NCI-H1092 treated with DMSO at 0.1 percent for 48 hours (cell line): ENCODE measurements at places on chromosomes 6 and 20.

GRCh38 chr6:14877758-14878157 lies 368.1 kb upstream of the JARID2 start:
- DNase-seq = no peak

- DNase-seq = no peak
These were observed 231.2 kb upstream of the ZFP64 start for GRCh38 chr20:52422574-52423336.

- no peak for DNase-seq
These were observed 470.8 kb downstream of the CD109 start for GRCh38 chr6:74166849-74167248.

DNA sequence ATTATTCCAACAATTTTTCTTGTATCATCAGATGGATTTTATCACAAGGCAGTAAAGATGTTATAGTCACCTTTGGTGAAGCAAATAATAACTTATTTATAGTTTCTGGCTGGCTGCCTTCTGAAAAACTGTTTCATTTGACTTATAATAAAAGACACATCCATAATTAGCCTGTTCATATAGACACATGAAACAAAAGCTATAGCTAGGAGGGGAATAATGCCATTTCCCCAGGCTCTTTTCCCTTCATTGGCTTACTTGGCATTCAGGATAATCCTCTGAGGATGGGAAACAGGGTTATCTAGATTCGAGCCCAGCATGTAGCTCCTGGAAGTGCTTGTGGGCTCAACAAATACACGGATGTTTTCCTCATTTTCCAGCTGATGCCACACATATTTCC lies 17.5 kb downstream of the MMP24 start:
- DNase-seq = no peak

GRCh38 chr6:167811442-167812087 lies 15.1 kb upstream of the AFDN start:
- peak; percentile 14 for DNase-seq

DNA sequence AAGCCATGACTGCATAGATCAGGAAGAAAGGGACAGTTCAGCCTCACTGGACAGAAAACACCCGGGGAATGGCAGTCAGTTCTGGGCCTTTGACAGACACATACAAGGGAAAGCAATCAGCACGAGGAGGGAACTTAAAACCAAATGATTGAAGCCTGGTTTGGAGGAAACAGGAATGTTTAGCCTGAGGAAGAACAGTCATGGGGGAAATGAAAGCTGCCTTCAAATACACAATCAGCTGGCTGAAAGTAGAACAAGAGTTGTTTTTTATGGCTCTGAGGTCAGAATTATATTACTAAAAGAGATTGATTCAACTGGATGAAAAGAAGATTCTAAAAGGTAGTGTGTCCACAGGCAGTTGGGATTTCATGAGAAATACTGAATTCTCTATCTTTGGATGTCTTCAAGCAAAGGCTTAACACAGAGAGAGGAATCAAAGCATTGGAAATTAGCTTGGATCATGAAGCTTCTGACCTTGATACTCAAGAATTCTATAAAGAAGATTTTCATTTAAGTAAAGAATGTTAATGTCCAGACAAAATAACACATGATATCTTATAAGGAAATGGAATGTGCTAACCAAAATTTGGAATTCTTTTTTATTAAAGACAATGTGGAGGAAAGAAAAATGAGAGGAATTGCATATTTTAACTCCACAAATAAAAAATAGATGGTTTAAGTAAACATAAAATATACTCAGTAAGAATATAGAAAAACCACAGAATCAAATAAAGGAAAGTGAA lies 216.6 kb downstream of the IBTK start:
- DNase-seq = no peak

DNA sequence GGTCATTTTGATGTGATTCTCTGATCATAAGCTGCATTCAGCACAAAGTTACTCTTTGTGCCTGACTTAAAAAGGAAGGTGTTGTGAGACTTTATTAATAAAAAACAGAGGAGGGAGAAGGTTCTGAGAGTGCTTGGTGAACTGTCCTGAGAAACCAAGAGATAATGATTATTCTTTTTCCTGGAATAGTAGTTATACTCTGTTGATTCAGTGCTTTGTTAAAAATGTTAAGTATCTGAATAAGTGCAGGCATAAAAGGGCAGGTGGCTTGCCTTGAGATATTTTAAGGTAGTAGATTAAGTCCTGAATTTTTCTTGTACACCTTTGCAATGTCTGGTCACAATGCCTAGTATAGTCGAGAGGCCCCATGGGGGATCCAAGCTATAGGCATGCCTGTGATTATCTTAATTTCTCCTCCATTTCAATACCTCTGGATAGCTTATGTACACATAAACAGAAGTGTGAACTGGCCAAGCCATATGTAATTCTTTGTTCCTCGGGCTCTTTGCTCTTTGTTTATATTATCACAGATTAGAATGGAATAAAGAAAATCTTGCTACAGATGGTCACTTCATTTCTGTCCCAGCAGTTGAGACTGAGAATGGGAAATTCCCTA lies 50.0 kb downstream of the SOBP start:
- DNase-seq = peak; percentile 27

GRCh38 chr6:110828396-110828795 lies 13.1 kb upstream of the CDK19 start:
- DNase-seq = no peak

- no peak for DNase-seq
These were observed 64.7 kb downstream of the SASH1 start for GRCh38 chr6:148407372-148407771.

DNA sequence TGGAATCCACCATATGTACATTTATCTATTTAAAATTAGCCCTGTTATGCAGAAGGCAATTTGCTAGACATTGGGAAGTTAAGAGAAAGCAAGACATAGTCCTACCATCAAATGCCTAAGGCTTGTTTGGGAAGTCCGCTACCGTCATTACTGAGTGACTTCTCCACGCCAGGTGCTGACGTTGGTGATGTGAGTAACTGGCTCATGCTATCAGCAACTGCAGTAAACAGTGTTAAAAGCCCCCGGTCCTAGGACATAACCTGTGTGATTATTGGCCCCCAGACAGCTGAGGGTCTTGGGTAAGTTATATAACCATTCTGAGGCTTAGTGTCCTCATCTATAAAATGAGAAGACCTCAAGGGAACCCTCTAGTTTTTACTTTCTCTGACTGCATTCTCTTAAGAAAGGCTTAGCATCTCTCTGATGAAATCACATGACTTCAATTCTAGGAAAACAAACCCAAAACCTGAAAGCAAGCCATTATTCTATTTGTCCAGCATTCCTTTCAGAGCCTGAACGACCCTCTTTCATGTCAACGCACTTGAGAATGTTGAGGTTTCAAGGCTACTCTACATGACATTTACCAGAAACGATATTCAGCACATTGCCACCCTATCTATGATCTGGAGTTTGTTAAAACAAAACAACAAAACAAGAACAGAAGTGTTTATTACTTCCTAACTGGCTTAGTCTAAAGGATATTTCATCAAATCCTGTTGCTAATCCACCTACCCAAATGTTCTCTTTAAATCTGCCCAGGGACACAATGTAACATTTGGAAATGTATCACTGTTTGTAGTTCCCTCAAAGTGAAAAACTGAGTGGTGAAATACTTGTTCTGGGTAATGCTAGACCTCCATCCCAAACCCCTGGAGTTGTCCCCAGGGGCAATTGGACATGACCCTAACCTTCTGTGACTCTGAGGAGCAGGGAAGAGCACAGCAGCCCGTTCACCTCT lies 133.8 kb downstream of the BTBD3 start:
- DNase-seq = no peak

DNA sequence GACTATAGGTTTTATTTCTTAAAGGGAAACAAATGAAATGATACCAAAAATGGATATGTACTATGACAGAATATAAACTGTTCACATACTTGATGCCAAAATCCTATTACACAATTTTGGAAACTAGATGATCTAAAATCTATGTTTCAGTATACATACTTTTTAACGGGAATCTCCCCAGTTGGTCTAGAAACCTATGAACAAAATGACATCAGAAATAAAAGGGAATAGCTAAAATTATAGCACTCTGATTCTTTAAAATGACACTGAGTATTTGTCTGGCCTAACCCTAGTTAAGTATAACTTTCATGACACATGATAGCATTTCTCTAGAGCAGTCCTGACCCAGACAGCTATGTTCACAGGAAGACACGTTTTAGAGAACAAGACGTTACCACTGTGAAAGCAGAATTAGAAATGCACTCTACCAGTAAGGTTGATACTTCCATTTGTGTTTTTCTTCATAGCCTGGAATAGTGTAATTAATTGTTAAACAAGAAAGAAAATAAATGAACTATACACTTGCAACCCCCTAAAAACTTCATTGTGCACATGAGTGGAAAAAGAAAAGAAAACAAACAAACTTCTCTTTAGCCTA lies 3.3 kb downstream of the OSER1 start:
- no peak for DNase-seq

GRCh38 chr6:33213166-33213988 lies 5.1 kb downstream of the RING1 start:
- no peak for DNase-seq

GRCh38 chr6:73669005-73669404 lies 15.2 kb upstream of the SLC17A5 start:
- no peak for DNase-seq

DNA sequence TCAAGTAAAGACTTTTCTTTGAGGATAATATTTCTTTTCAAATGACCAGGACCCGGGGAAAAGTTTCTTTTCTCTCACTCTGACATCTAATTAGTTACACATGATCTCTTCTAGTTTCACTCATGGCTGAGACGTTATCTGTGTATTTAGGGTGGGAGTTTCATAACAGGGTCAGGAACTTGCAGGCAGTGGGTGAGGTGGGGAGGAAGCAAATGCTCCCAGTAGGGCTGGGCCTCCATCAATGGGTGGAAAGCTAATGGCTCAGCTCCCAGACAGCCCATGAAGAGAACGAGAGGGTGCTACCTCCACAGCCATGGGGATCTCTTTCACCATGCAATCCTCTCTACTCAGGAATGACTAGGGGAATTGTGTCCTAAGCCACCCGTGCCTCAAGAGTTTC lies 119.3 kb downstream of the F13A1 start:
- DNase-seq = no peak

DNA sequence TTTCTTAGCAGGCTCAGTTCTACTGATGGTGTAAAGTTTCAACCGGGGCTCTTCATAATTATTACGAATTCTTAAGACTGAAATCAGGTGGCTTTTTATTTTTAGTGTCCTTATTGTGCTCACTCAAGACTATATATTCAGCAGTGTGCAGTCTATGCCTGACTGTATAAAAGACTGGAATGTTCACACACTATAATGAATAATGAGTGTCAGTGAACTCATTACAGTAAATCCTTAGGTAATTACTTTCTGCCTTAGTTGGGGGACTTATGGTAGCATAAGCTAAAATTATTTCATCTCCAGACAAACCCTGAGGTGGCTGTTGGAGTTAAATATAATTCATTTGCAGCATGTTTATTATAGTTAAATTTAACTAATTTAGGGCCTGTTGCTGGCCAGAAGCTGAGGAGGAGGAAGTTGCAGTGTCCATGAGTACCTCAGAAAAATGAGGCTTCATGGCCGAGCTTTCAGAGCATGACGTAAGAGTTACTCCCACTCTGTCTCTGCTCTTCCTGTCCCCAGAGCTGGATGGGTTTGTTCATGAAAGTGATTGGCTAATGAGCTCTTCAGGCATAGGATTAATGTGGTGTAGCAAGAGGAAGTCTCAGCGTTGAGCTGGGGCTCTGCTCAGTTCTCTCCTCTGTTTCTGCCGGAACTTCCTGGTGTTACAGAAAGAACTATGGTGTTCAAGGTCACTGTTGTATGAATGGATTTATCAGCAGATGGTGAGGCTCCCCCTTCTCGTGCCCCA lies 335.7 kb downstream of the NRN1 start:
- no peak for DNase-seq

DNA sequence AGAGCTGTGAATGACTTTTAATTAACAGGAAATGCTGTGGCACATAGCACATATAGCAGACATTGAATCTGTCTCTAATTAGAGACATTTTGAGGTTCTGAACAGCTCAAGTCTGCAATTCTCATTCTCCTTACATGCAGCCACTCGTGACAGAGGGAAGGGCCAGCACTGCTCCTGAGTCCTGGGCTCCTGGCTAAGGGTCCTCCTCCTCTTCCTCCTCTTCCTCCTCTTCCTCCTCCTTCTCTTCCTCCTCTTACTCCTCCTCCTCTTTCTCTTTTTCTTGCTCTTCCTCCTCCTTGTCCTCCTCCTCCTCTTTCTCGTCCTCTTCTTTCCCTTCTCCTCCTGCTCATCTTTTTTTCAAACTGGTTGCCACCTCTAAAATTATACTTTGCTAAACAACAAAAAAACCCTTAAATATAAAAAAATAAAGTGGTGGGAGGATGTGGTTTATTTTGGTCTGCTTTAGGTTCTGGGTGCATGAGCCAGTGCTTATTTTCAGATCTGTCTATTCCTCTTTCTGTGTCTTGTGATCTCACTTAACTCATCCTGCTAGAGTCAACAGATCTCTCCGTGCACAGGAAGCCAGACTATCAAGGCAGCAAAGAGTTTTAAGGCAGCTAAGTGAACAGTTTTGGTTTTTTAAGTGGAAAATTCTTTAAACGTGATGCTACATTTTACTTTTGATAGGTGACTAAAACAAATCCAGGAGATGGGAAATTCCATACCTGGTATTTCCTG lies 159.3 kb downstream of the CD83 start:
- no peak for DNase-seq

DNA sequence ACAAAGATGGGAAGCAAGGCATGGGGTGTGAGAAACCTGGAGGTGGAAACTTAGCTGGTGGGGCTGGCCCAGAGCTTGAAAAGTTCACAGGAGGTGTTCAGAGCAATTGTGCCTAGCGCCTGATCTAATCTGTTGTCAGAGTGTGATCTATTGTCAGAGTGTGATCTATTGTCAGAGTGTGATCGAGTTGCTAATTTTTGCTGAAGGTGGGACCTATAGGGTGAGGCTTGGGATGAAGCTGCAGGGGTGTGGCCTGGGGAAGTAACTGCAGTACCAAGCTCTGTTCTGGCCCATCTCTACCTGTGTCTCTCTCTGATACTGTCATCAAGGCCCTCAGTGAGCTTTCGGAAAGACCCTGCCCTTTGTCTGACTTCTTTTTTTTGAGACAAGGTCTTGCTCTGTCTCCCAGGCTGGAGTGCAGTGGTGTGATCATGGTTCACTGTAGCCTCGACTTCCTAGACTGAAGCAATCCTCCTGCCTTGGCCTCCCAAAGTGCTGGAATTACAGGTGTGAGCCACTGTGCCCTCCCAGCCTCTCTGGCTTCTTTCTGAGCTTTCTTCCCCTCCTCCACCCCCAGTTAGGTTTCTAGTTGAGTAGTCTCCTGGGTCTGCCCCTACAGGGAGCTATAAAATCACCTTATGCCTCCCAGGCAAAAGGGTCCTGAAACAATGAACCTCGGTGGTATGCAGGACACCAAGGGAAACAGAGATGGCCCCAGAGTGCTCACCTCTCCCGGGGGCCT lies 150.8 kb upstream of the RNF24 start:
- no peak for DNase-seq

DNA sequence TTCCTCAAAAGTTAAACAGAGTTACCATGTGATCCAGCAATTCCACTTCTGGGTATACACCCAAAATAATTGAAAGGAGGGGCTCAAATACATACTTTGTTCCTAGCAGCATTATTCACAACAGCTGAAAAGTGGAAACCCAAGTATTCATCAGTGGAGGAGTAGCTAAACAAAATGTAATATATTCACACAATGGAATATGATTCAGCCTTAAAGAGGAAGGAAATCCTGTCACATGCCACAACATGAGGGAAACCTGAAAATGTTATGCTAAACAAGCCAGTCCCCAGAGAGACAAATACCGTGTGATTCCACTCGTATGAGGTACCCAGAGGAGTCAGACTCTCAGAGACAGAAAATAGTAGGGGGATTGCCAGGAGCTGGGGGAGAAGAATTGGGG lies 44.5 kb downstream of the PXDC1 start:
- DNase-seq = no peak
